ENCODE measurements at places on chromosomes 6 and 20.

- DNase-seq, result no peak
These were observed 29.8 kb downstream of the DAAM2 start for GRCh38 chr6:39821742-39822532.

GRCh38 chr6:113489952-113490746 is 367.0 kb upstream of the MARCKS start:
- DNase-seq, result no peak

DNA sequence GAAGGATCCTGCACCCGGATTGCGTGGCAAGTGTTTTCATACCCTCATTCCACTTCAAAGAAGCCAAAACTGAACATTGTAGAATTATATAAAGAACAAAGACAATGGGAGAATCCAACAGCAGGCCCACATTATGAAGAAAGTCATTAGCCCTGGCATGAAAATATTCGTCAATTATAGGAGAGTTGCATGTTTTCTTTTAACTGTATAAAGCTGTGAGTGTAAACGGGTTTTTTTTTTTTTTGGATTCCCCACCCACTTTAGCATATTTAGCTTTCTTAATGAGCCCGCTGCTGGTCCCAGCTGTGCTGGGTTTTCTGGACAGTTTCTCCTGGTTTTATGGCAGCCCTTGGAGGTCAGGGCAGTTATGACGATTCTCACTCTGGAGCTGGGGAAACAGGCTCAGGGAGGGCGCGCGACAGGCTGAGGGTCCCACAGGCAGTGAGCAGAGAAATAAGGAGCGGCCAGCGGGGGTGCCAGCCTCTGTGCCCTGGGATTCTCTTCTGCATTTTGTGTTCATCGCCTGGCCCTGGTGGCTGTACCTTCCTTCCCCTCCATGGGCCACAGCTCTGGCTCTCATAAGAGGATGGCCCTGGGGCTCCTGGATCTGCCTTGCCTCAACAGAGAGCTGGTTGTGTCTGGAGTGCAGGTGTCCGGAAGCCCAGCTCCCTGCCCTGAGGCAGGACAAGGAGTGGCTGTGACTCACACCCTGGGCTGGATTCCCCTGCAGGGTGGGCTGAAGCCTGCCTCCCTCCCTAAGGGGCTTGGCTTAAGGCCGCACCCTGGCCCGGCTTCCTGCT is 24.1 kb upstream of the SULF2 start:
- DNase-seq, result no peak

GRCh38 chr6:34447910-34448309 is 18.0 kb upstream of the PACSIN1 start:
- no peak for DNase-seq

DNA sequence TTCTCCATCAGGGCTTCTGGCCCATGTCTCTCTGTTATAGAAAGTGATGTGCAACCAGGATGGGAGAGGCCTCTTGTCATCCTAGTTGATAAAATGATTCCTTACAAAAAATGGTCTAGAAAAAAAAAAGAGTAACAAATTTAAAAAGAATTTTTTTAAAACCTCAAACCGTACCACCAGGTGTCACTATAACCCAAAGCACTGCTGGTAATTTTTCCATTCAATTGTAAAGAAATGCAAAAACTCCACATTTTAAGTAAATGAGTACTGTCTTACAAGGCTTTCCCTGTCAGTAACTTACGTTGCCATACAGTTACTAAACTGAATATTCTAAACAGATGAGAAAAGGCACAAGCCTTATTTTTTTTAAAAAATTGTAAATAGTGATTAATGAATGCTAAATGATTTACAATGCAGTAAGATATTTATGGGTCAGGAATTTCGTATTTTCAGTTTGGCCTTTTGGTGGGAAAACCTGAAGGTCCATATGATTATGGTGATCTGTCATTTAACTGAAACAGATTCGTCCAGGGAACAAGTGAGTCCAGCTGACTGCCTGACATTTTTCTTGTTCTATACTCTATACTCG is 95.4 kb downstream of the OGFRL1 start:
- DNase-seq, result no peak

- DNase-seq, result no peak
These were observed 27.9 kb upstream of the KIF6 start for GRCh38 chr6:39752835-39753724.

GRCh38 chr6:37994223-37994622 is 174.7 kb downstream of the ZFAND3 start:
- DNase-seq, result no peak
